ENCODE measurements at places on chromosomes 2 and 18.

DNA sequence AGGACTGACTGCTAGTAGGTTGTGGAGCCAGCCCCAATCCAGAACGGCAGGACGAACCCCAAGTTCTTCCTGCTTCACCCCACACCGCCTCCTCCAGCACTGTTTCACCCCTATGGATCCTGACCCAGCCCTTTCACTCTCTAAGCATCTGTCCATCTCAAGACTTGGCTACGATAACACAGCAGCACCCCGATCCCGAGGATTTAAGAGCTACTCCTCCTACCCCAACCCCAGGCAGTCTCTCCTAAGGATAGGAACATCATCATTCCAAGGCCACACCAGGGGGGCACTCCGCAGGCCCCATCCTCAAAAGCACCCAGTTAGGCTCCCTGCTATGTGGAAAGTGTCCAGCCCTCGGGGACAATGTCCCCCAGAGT is 645 bp downstream of the KCTD18 start:
- no peak for DNase-seq

- DNase-seq: no peak
Observed at GRCh38 chr18:78305789-78306188, 673.8 kb upstream of the SALL3 start.

DNA sequence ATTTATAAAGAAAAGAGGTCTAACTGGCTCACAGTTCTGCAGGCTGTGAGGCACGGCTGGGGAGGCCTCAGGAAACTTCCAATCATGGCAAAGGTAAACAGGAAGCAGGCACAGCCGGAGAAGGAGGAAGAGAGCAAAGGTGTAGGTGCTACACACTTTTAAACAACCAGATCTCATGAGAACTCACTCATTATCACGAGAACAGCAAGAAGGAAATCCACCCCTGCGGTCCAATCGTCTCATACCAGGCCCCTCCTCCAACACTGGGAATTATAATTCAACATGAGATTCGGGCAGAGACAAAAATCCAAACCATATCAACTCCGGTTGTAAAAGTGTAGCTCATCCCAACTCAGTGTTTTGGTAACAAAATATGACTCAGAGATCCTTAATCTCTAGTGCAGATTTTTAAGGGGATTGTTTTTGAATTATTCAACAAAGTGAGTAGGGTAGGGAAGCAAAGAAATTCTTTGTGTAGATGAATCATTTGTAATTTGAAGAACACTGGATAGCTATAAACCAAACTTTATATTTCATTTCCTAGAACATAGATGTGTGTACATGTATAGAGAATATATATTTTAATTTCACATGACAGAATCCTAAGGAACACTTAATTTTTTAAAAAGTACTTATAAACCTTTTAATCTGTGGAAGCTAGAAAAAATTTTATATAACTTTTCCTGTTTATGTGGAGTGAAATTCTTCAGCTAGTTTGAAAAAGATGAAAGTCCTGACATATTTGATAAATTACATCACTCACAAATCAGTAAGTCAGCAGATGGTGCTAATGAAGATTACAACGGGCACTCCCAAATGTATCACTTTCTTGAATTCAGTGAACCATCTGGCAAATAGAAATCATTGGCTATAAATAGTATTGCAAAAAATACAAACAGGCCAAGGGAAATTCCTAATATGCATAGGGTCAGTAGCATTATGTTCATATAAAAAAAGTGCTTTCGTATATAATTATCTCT is 130.1 kb downstream of the OLA1 start:
- DNase-seq: no peak

DNA sequence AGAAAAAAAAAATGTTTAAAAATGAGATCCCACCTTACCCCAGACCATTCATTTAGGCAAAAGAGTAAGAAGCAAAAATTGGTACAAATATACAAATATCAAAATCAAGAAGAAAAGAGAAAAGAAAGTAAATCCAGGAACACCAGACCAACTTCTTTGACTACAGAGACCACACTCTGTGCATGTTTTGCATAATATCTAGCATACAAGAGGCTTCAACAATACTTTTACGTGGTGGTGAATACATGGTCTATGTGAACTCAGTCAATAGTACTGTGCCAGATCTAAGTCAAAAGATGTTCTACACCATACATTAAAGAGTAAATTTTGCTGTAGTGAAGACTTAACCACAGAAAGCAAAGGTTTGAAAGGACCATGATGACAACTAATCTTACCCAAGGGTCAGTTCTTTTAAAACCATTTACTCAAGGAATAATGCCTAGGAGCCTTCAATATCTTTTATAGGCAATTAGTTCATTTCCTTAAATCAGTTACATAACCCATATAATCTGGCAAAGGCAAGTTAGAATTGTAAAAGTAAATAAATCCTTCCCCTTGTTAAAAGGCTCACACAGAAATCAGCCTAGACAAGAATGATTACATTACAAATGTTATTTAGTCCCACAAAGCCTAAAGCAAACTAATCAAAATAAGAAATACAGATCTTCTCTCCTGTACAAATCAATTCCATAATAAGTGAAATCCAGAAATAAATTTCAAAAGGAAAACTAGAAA is 115.2 kb downstream of the EXOC6B start:
- DNase-seq: no peak

GRCh38 chr2:72289283-72289682 is 141.6 kb upstream of the CYP26B1 start:
- DNase-seq: no peak

DNA sequence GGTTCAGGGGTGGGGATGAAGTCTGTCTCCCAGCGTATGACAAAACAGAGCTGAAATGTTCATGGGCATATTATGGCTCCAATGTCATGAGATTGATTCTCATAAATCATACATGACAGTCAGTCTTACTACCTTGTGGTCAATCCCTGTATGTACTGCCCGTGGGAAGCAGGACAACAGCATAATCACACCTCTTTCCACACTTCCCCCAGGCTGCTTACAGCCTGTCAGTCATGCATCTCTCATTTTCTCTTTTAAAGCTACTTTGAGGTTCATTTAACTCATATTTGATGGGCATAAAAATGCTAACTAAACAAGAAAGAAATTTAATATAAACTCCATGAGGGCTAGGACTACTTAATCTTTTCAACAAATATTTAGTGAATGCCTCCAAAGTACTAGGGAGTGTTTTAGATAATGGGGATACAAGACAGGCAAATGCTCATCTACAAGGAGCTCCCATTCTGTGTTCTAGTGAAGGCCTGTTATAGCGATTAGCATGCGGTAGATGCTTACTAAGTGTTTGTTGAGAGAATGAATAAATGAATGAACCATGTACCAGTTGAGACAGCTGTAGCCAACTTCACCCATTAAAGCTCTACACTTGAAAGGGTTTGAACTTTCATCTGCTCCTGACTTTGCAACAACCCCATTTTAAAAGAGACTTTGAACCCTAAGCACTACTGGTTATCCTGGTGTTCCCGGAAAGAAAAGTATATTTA is 89.1 kb downstream of the ALPK2 start:
- DNase-seq: no peak
